ENCODE measurements at places on chromosomes 6 and 20.

DNA sequence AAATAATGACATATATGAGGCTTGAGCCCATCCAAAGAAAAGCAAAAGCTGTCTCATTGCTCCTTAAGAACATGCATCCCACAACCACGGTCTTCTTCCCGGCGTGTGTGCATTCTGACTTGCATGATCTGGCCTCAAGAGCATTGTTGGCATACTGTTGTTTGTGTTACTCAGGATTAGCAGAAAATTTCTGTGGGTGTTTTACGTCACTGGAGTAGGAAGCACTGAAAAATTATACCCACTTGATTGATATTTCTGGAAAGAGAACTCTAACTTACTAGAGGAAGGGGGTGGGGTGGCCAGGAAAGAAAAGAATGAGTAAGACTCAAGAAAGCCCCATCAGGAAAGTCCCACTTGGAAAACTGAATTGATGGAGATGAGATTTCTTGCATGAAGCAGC, 326.2 kb upstream of the PRDM1 start:
- no peak for DNase-seq

- DNase-seq: peak; percentile 70
Measured at GRCh38 chr20:18276821-18277220, 11.5 kb upstream of the ZNF133 start.

DNA sequence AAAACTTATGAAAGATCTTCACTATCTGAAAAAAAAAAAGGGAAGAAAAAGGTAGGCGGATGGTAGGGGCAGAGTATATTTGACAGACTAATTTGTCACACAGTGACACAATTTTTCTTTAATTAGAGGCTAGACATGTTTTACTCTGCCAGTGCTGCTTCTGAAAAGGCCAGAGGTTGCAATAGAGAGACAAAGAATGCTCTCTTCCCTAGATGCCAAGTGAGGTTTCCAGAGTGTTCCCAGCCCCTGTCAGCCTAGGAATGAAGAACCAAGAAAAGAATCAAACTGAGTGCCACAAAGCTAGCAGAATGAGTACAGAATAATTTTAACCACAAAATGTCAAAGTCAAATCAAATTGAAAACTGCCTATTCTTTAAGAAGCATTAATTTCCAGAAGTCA, 13.0 kb downstream of the PNISR start:
- no peak for DNase-seq

DNA sequence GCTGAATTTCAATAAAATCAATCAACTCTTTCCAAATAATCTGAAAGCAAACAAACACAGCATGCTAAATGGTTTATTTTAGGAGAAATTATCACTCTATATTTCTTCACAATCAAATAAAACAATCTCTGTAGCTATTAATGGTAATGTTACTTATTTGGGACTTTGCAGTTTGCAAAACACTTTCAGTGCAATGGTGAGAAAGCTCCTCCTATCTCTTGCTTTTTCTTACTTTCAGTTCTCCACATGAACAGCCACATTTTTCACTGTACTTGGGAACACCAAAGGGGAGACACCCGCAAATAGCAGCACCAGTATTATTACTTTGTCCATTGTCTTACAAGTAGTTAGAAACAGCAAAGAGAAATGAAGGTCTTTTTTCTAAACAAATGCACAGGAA, 92.4 kb downstream of the DST start:
- DNase-seq: no peak

- no peak for DNase-seq
Measured at GRCh38 chr6:42049948-42050296, 402 bp upstream of the TAF8 start.

GRCh38 chr6:145626857-145627256, 108.5 kb downstream of the EPM2A start:
- no peak for DNase-seq

DNA sequence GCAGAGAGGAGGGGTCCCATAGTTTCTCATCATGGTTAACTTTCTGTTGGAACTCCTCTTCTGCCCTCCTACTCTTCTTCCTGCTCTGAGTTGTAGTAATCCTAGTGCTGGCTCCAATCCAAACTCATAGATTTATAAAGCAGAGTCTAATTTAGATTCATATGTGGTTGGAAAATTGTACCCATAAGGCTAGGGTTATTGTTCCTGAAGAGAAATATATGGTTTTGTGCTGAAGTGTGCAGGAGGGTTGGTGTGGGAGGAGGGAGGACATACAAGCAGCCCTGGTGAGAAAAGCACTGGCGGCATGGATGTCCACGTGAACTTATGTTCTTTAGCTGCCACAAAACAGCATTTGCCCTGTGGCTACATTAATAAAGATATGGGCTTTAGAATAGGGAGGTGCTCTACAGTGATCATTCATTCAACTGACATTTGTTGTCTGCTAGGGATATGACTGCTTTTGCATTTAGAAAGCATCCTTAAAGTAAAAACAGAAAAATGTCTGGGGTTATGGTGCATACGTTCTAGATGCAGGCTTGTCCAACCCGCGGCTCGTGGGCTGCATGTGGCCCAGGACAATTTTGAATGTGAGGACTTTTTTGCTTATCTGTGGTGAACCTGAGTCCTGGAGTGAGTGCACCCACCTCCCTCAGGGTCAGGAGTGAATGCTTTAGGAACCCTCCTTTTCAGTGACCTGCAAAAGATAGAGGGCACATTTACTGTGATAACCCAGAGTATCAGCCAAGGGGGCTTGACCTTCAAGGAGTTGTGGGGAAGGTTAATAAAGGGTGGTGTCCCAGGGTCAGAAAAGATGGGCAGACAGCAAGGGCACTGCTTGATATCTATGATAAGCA, 4.1 kb downstream of the HLA-A start:
- no peak for DNase-seq

- no peak for DNase-seq
Measured at GRCh38 chr20:36028106-36028808, 59.9 kb downstream of the CNBD2 start.

DNA sequence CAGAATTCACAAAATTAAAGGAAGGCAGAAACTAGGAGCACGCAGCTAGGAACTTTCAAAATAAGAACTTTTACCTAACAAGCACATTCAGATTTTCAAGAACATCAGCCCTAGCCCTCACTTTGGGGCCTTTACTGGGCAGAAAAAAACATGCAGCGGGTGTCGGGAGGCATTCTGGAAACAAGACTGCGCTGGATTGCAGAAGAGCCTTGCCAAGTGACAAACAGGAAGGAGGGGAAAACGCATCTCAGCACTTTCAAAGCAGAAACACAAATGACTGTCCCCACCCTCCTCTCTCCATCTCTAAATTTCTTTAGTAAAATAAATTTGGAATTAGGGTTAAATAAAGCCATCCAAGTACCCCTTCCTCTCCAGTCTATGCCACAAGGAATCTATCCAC, 74.6 kb upstream of the RREB1 start:
- no peak for DNase-seq

GRCh38 chr6:41449399-41450245, 96.6 kb upstream of the FOXP4 start:
- DNase-seq: peak; percentile 65

- DNase-seq: peak; percentile 74
Measured at GRCh38 chr20:461254-462198, 807 bp downstream of the TBC1D20 start.

DNA sequence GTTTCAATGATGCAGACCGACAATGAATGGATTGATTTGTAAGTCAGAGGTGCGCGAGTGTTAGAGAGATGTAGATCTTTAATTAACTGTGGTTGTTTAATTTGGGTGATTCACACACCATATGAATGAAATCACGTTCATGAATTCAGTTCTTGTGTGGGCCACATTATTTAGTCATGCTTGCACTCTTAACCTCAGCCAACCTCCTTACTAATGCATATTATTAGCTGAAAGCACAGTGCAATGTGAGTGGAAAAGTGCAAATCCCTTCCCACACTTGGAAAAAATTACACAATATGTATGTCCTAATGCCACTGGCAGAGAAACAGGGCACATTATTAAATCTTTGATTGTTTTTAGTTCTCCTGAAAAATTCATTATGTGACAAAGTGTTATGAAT, 512.5 kb downstream of the BCKDHB start:
- no peak for DNase-seq

GRCh38 chr6:26194816-26195375, 107.7 kb downstream of the HFE start:
- DNase-seq: no peak

DNA sequence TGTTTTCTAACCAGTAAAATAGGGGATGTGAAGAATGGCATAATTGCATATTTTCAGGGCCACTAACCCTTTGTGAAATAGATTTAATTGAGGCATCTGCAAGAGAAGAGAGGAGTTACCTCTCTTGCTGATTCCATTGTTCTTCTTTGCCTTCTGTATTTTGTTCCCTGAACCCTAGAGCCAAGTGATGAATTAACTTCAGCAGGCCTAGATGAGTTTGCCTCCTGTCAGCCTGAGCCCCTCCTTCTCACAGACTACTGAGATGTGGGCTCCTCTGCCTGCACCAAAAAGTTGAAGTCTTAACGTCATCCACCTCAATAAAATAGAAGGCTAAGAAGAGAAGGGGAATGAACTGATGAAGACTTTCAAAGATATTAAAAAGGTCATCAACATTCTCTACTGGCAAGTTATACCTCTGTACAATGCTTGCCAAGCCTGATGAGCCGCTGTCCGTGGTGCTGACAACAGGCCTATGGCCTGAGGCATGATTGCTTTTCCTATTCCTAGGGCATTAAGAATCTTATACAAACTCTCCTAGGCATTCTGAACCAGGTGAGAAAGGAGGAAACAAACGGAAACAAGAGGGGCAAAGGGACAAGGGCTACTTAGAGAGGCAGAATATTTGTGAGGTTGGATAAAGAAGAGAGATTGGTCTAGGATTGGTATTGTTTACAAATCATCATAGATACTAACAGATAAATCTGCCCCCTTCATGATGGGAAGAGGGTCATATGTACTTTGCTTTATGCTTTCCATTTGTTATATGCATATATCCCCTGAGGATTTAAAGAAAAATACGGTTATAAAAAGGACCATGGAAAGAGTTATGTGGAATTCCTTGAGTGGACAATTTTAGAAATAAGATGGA, 46.8 kb downstream of the CD24 start:
- peak; percentile 55 for DNase-seq

GRCh38 chr6:112760831-112761230, 413.7 kb downstream of the RFPL4B start:
- DNase-seq: no peak

DNA sequence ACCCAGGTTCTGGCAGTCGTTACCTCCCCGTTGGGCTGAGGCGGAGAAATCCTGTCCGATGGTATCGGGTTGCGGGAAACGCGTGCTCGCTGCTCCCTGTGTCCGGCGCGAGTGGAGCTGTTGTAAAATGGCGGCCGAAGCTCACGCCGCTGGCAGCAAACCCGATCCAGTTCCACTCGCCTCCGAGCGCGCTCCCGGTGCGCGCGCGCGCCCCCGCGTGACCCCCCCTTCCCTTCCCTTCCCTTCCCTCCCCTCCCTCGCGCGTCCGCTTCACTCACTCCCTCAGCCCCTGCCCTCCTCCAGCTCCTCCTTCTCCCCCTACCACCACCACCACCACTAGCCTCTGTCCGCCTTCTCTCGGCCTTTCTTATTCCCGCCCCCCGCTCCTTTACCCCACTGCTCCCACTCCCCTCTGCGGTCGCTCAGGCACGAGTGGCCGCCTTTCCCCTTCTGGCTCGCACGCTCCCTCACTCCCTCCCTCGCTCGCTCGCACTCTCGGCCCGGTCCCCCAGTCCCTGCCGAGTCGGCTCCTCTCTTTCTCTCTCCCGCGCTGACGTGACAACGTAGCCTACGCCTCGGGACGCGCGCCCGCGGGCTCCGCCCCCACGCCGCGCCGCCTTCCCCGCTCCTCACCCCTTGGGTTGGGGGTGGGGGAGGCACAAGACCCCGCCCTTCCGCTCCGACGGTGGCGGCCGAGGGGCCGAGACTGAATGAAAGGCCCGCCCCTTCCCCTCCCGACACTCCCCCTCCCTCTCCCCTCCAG, at the start of gene SYNCRIP:
TSS of gene SYNCRIP (minus strand) at position 113 of the 763 bp plus-strand sequence. CDS start 1,447 bp downstream, outside the sequence.
- peak; percentile 90 for DNase-seq
